ENCODE measurements at places on chromosomes 12 and 14.

DNA sequence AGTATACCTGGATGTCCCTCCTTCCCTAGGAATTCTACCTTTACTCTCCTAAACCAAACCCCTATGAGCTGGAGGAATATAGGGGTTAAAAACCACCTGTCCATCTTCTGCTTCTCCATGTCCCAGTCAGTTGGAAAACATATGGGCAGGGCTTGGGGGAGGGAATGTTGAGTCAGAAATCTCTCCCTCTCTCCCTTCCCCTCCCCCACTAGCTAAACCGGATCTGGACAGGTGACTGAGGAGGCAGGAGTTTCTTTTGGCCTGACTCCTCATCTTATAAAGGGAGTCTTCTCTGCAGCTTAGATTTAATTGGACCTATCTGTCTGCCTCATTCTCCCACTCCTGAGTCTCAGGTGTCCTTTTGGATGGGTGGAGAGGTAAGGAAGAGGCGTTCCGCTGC lies 6.1 kb downstream of the ERBB3 start:
- ATAC-seq: no peak

DNA sequence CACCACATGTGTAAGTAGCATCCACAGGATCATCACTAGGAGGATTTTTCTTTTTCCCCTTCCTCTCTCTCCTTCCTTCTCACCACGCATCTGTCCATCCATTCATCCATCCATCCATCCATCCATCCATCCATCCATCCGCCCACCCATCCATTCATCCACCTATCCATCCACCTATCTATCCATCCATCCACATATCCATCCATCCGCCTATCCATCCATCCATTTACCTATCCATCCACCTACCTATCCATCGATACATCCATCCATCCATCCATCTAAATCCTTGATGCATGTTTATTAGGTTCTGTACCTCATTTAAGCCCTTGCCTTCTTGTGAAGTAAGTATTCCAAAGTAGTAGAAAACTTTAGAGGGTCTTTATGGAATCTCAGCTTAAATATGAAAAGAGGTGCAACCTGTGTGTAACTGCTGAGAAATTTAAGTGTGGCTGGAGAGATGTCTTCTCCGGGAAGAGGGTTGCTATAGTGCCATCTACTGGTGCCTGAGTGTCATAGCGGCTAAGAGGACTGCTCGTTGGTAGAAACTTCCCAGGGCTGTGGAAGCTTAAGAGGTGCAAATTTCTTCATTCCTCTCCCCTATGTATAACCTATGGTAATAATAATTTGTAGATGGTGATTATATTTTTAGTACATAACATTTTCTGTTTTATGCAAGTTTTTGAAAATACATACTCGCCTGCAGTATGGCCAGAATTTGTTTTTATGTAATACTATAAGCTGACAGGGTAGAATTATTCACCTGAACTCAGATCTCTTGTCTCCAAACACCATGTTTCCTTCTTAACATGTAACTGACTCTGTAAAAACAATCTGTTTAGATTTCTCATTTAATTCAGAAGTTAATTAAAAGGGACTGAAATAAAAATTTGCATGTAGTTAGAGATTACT lies 46.0 kb downstream of the MYO1H start:
- ATAC-seq: peak; percentile 75

- ATAC-seq: no peak
Observed at GRCh38 chr14:71193663-71194062, 286.4 kb downstream of the PCNX1 start.

GRCh38 chr12:51829011-51829481 lies 19.5 kb downstream of the FIGNL2 start:
- no peak for ATAC-seq

DNA sequence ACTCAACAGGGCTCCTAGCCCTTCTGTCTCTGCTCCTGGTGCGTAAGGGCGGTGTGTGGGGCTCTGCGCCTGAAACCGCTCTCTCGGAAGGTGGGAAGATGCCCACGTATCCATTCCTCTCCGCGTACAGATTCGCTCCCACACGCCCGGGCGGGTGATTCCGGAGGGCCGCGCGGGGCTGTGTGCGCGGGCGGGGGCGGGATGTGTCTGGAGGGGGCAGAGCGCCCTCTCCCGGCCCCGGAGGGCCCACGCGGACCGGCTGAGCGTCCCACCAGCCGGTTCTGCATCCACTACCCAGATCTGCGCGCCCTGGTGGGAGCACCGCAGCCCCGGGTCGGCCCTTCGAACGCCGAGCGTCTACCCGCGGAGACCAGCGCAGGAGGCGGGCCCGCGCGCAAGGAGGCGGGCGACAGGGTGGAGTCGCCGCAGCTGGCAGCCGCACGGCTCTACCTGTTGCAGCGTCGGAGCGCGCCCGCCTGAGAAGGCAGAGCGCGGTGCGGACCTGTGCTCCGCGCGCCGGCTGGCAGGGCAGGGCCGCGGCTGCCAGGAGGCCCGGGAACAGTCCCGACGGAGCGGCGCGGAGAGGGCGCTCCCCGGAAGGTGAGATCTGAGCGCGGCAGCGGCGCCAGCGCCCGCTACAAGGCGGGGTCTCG lies 1.4 kb upstream of the KCNK13 start:
- ATAC-seq: peak; percentile 65

GRCh38 chr12:19970821-19971220 lies 397.5 kb upstream of the PDE3A start:
- ATAC-seq: no peak

DNA sequence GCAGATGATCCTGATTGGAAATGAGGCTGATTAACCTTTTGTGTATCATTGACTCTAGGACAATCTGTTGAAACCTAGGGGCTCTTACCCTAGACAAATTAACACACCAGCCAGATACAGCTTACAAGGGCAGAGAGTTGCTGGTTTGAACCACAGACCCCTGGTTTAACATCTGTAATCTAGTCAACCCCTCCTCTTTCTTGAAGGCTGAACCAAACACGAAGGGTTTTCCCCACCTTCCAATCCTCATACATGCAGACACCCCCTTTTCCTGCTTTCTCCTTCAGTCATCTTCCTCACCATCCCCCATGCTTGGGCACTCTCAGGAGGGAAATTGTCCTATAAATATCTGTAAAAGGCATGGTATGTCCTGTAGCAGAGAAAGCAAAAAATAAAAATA lies 126.0 kb upstream of the HIF1A start:
- no peak for ATAC-seq

DNA sequence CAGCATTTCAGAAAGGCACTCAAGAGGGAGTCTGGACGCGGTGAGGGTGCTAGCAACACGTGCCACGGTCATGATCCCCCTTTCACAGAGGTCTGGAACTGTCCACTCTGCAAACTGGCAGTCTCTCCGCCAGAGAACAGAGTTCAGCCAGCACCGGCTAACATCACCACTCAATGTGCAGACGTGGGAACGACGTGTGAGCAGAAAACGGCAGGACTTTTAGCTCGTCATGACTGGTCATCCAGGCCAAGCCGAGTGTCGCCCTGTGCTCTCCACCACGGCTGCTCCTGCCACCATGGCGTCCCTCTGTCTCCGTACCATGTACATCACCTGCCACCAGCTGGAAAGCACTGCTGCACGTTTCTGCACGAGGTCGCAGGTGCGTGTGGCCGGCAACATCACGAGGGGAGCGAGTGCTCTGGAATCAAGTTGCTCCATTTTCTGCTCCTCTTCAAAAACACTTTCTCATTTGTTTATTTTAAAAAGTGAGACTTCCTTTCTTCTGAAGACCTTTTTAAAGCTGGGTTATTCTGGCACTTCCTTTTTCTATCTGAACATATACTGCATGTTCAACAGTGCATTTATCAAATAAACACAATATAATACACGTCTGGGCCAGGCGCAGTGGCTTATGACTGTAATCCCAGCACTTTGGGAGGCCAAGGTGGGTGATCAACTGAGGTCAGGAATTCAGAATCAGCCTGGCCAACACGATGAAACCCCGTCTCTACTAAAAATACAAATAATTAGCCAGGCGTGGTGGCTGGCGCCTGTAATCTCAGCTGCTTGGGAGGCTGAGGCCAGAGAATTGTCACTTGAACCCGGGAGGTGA lies 28.0 kb downstream of the SLC15A4 start:
- ATAC-seq: no peak

- peak; percentile 4 for ATAC-seq
Observed at GRCh38 chr14:105442834-105443233, 23.2 kb downstream of the MTA1 start.

GRCh38 chr14:99267837-99268781 lies 3.9 kb downstream of the BCL11B start:
- ATAC-seq: no peak

GRCh38 chr14:70755655-70756054 lies 53.7 kb downstream of the MAP3K9 start:
- ATAC-seq: no peak

DNA sequence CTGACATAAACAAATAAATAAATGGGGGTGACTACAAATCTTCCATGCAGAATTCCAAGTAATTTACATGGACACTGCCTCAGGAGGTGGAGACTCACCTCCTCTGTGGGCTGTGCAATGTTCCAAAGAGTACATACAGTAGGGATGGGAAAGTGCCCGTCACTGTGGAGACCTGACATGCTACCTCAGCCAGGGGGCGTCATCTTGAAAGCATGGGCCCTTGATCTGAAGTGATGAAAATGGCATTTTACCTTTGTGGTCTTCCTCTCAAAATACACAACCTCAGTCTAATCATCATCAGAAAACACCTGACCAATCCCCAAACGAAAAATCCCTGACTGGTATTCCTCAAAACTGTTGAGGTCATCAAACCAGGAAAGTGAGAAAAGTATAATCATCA lies 48.4 kb downstream of the ANAPC7 start:
- no peak for ATAC-seq

GRCh38 chr12:3605692-3606091 lies 114.7 kb downstream of the PRMT8 start:
- no peak for ATAC-seq

- no peak for ATAC-seq
Observed at GRCh38 chr12:48151103-48151771, 6.1 kb downstream of the ASB8 start.

- ATAC-seq: peak; percentile 98
Observed at GRCh38 chr12:51886021-51886710, 1.7 kb upstream of the ANKRD33 start.

- ATAC-seq: no peak
Observed at GRCh38 chr14:29421156-29421728, 506.4 kb downstream of the PRKD1 start.

DNA sequence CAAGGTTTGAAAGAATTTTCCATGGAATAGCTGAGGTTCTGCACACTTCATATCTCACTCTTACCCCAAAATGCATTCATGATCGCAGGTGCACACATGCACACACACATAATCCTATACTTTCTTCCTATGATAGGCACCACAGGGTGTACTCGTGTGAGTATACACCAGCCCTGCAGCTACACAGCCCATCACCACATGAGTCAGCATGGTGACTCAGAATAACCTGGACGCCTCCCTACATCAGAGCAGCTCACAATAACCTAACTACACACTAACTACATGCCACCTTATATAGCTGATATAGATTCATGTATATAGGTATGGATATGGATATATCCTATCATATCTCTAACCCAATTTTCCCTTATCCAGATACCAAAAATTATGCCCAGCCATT lies 850.2 kb upstream of the TMEM132C start:
- no peak for ATAC-seq

GRCh38 chr14:104689881-104690711 lies 678 bp downstream of the INF2 start:
- ATAC-seq: peak; percentile 29

DNA sequence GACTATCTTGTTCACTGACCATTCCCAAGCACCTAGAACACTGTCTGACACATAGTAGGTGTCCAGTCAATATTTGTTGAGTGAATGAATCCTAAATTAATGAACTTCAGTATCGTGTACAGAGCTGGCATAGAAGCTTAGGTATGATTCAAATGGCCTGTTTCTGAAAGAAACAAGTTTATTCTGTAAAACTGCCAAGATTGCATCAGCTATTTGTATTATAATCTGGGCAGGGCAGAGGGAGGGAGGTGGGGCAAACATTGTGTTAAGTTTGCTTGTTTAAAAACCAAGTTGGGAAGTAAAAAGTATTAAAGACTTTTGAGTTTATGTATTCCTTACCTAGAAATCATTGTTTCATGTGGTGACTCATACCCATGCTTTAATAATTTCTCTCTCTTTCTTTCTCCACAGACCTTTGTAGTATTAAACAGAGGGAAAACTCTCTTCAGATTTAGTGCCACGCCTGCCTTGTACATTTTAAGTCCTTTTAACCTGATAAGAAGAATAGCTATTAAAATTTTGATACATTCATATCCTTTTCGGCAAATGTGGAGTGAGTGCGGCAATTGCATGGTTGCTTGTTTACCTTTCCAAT lies 92.8 kb downstream of the SCN8A start:
- no peak for ATAC-seq

DNA sequence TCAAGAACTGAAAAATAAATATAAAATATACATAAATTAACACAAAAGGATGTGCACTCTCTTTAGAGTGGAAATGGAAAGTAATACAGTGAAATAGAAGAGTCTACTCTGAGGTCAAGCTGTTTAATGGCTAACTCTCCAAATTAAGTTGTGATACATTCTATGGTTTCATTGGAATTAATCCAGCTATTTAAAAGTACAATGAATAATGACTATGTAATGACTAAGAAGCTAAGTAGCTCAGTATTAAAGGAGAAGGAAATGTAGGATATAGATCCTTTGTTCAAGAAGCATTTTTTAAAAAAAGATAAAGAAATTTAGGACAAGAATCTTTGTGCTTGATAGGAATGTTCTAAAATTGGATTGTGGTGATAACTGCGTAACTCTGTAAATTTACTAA lies 85.3 kb downstream of the LRP6 start:
- ATAC-seq: no peak

GRCh38 chr12:39032448-39032847 lies 127.1 kb upstream of the CPNE8 start:
- no peak for ATAC-seq

GRCh38 chr12:24069532-24070395 lies 120.3 kb upstream of the SOX5 start:
- no peak for ATAC-seq

GRCh38 chr14:33629792-33630191 lies 321.1 kb downstream of the EGLN3 start:
- ATAC-seq: no peak

GRCh38 chr12:125978286-125978685 lies 913.1 kb downstream of the AACS start:
- no peak for ATAC-seq

- no peak for ATAC-seq
Observed at GRCh38 chr14:32622742-32623141, 293.6 kb downstream of the AKAP6 start.

- no peak for ATAC-seq
Observed at GRCh38 chr12:62296001-62296400, 35.8 kb downstream of the USP15 start.

GRCh38 chr14:43336351-43336750 lies 1170.7 kb downstream of the FSCB start:
- no peak for ATAC-seq

DNA sequence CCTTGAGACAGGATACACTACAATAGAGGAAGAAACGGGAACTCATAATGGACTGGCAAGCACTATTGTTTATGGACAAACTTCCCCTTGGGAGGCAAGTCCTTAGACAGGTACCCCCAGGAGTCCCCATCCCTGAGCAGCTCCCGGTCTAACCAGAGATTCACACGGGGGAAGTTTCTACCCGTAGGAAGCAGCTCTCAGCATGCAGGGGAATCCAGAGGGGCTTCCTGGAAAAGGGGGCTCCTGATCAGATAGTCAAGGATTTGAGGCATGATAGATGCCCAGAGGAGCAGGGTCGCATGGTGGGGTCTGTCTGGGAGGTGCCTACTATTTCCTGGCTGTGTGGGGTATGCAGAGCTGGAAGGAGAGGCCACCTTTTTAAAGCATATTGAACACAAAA lies 282.4 kb upstream of the RTL1 start:
- ATAC-seq: no peak
